ENCODE measurements at places on chromosomes 16 and 17.
A peak's percentile ranks its signal among the peaks of the same experiment; 100 is the strongest.

GRCh38 chr17:39198186-39198566, 707 bp upstream of the CACNB1 start:
- no peak for DNase-seq

- DNase-seq, result no peak
These were observed 169.0 kb downstream of the ENGASE start for GRCh38 chr17:79243603-79243990.

- no peak for DNase-seq
These were observed 156.3 kb upstream of the SOX9 start for GRCh38 chr17:71964559-71964958.

GRCh38 chr17:830950-831349, 48.8 kb downstream of the MRM3 start:
- DNase-seq, result no peak

DNA sequence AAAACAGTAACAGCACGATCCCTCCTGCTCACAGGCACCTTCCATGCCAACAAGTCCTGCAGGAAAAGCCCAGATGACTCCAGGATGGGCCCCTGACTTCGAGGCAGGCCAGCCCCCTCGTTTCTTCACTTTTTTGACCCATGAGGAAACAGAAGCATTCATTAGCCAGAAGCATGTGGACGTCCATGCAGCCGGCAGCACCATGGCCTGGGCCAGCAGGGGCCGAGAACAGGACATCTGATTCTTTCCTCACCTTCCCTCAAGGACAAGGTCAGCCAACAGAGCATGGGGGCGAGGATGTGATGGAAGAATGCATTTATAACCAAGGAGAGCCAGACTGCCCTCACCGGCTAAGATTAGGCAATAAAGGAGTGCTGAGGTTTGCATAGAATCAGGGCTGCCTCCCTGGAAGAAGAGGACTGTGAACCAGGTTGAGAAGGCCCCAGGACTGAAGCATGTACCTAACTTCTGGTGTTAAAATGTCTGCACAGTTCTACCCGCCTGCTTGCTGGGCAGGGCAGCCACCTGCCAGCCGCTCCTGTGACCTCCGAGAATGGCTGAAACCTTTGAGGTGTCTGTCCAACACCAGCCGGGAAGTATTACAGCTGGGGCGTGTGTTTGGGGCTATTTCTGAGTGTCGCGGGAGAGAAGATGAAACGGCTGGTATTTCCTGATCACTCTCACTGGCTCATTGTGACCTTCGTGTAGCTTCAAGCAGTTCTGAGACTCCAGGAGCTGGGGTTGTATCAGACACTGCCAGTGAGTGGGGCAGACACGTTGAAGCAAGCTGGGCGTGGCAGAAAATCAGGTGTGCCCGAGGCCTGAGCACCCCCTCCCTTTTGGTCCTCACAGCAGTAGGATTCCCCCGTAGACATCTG, 94.0 kb upstream of the TNRC6C start:
- no peak for DNase-seq

- peak; percentile 20 for DNase-seq
These were observed 294.1 kb downstream of the BCAS3 start for GRCh38 chr17:60971515-60972369.

GRCh38 chr17:75249564-75249963, 11.8 kb downstream of the GGA3 start:
- DNase-seq, result no peak

DNA sequence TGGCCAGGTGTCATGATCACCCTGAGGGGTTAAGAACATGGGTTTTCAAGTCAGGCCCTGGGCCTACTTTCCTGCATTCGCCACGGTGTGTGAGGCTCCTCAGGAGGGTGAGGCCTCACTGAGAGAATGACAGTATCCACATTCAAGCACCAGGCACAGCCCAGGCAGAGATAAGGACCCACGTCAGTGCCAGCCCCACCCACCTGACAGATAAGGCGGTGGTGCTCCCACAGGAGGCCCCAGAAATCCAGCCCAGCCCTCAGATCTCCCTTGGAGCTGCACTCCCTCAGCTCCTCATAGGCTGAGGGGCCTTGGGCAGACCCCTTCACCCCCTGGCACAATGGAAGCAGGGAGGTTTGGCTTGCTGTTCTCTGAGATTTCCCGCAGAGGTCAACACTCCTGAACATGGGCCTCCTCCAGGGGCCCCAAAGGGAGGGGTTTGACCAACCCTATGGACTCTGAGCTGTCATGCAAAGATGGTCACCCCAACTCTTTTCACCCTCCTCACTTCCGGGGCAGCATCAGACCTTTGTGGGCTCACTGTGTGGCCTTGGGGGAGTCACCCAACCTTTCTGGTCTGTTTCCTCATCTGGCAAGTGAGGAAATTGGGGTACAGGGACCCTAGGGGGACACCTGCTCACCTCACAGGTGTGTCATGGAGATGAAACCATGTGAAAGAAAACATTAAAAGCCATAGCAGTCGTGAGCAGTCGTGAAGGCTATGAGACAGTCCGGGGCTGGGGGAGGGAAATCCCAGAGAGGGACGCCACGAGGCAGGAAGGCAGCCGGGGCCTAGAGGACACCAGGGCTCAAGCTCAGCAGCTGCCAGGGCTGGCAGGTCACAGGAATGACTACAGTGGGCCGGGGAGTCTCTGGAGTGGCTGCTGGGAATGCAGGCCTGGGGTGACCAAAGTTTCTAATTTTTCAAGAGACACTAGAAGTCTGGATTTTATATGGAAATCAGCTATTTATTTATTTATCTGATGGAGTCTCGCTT, 15.4 kb downstream of the PLLP start:
- DNase-seq, result no peak

DNA sequence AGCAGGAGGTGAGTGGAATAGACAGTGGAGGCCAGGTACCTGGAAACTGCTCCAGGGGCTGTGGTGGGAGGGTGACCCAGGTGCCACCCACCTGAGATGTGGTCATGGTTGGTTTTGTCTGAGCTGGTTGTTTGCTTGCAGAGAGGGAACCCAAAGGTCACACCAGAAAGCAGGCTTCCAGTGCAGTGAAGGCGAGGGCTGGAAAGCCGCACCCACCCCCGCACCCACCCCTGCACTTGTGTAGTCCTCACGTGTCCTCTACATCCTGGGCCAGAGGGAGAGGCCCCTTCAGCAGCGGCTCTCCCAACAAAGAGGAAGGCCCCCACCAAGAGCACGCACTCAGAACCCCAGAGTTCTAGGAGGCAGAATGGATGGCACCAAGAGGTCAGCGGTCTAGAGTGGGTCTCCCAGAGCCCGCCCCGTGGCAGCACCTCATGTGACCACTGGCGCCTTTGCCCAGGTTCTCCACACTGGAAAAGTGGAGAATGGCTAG, 92.6 kb upstream of the CBX4 start:
- DNase-seq, result no peak

DNA sequence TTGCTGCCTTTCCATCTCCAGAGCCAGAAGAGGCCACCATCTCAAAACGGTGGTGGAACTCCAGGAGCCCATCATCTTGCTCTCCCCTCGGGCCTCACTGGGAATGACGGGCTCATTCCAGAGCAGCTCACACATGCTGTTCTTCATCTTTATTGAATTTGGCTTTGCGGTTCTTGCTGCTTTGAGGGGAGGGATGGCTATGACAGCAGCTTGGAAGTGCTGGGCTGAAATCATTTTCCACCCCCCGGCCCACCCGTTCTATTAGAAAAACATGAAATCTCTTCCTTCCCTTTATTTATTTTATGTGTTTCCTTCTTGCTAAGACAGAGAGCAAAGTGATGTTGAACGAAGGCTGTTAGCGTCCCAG, 149.8 kb upstream of the RPL38 start:
- DNase-seq, result no peak

Measured in fibroblast of skin of left quadriceps (primary cell).